ENCODE measurements at places on chromosomes 5 and 9.

GRCh38 chr9:123742009-123742767, 187.7 kb downstream of the DENND1A start:
- no peak for DNase-seq
- H3K4me3 ChIP-seq = no peak overlapping the region
- H3K4me1 ChIP-seq = peaks cover 11% of the 10 kb centered on the region
- H3K27ac ChIP-seq = no peak overlapping the region
- H3K36me3 ChIP-seq = no peaks in the 10 kb centered on the region
- H3K27me3 ChIP-seq = no peaks in the 10 kb centered on the region

- H3K36me3 ChIP-seq = no peaks in the 10 kb centered on the region
- no peak overlapping the region for H3K27ac ChIP-seq
- no peak overlapping the region for H3K4me3 ChIP-seq
- no peaks in the 10 kb centered on the region for H3K27me3 ChIP-seq
Observed at GRCh38 chr5:113437111-113437510, 2.3 kb upstream of the TSSK1B start.

DNA sequence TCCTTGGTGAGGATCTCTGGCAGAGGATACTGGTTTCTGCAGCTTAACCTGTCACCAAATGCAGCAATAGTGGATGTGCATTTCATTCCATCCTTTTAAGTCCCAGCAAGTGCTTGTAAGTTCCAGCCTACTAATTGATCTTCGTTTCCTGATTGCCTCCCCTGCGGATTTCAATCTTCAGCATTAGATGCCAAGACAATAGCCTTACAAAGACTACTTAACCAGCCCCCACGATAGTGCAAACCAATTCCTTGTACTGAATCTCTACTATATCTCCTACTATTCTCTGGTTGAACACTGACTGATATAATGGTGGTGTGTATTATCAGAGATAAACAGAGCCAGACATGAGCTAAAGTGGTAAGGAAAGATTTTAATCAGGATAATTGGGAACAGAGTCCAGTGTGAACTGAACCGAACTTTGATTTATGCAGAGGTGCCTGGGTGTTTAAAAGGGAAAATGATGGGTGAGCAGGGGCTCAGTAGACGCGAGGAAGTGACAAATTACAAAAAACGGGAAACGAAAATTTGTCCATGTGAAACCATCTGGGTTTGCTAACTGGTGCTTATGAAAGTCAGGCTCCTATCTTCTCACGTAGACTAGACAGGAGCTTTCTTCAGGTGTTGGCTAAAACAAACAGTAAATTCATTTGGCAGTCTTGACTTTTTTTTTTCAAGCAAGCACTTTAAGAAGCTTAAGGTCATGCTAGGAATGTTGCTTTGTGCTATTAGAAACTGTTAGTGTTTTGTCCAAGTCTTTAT, 106.9 kb upstream of the ST8SIA4 start:
- H3K4me1 ChIP-seq = no peaks in the 10 kb centered on the region
- H3K27me3 ChIP-seq = no peaks in the 10 kb centered on the region
- H3K4me3 ChIP-seq = no peak overlapping the region
- no peaks in the 10 kb centered on the region for H3K36me3 ChIP-seq

GRCh38 chr5:73540192-73540591, 25.2 kb downstream of the ANKRA2 start:
- no peak for DNase-seq
- H3K4me1 ChIP-seq = peaks cover 8% of the 10 kb centered on the region
- H3K27ac ChIP-seq = no peak overlapping the region
- H3K4me3 ChIP-seq = no peak overlapping the region
- peaks cover 2% of the 10 kb centered on the region for H3K27me3 ChIP-seq
- no peaks in the 10 kb centered on the region for H3K36me3 ChIP-seq

DNA sequence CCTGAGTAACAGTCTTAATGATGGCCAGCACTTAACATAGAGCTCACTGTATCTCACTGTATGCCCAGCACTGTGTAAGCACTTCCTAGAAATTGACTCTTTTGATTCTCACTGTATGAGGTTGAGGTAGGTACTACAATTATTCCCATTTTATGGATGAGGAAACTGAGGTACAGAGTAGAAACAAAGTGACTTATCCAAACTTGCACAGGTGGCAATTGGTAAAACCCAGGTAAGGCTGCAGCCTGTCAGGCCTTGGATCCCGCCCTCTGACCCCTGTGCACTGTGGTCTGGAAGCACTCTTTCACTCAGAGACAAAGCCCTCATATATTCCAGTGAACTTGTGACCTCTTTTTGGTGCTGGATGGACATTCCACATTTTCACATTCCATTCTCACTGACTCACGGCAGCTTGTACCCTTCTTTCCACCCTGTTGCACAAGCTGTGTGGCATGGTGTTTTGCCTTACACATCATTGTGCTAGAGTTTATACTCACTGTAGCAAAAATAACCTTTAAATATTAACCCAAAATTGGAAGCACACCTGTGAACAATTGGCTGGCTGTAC, 21.7 kb downstream of the ANKRD55 start:
- no peaks in the 10 kb centered on the region for H3K27me3 ChIP-seq
- no peak overlapping the region for H3K27ac ChIP-seq
- no peak for DNase-seq
- H3K4me1 ChIP-seq = no peaks in the 10 kb centered on the region
